ENCODE measurements at places on chromosomes 1 and 21.

DNA sequence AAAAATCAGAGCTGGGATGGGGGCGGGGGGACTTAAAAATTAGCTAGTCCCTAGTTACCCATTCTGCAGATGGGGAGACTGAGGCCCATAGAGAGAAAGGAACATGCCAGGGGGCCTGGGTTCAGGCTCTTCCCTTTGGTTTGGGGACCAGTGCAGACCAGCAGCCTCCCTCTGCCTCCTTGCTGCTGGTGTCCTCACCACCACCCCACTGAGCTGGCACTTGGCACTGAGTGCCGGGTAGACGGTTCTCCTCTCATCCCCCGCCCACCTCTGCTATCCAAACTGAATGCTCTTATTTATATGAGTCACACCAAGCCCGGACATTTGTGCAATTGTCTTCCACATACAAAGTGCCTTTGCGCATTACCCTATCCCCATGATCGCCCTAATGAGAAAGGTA is 39.2 kb downstream of the CAMK2N1 start:
- no peak for DNase-seq

GRCh38 chr1:43760745-43761317 is 53.5 kb downstream of the ST3GAL3 start:
- DNase-seq, result no peak

GRCh38 chr1:9316080-9316444 is 23.4 kb downstream of the SPSB1 start:
- DNase-seq, result no peak

- DNase-seq, result no peak
Observed at GRCh38 chr1:36257375-36257767, 33.1 kb downstream of the THRAP3 start.

DNA sequence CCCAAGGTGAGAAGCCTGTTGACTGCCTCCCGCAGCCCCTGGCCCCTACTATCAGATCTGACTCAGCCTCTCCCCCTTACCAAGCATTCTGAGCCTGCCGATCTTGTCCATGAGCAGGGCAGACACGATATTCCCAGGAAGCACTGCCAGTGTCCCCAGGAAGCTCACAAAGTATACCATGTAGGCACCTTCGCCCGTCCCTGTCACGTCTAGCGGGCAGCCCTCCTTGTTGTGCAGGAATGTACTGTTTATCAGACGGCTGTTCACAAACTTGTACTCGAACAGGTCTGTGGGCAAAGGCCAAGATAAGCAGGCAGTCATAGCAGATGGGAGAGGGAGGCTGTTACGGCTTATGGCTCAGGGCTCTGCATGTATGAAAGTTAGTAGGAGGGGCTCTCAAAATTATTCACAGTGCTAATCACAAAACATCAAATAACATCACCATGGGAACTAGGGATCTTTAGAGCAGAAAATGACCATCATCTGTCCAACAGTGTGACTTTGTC is 7.3 kb downstream of the BOLA1 start:
- no peak for DNase-seq

DNA sequence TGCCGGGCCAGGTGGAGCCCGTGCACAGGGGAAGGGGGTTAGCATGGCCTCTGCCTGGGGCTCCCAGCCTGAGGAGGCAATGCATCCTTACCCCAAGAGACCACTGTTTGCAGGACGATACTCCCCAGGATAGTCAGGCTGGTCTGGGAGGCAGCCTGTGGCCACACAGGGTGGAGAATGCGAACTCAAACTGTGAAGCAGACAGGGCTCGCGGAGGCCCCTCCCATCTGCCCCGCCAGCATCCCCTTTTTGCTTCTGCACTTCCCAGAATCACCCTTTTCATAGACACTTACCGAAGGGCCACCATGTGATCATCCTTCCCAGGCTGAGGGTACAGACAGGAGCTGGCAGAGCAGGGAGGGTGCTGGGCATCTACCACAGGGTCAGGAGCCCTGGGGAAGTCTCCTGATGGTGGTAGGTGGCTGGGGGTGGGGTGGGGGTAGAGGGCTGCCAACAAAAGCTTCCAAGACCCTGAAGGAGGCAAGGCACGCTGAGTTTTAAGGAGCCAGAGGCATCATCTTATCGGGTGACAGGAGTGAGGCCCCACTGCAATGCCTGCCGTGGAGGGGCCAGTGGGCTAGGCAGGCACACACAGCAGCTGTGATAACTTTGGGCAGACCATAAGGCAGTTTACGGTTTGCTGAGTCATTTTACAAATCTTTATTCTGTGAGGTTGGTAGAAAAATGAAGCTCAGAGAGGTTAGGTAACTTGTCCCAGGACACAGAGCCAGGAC is 31.3 kb upstream of the BTG2 start:
- no peak for DNase-seq

DNA sequence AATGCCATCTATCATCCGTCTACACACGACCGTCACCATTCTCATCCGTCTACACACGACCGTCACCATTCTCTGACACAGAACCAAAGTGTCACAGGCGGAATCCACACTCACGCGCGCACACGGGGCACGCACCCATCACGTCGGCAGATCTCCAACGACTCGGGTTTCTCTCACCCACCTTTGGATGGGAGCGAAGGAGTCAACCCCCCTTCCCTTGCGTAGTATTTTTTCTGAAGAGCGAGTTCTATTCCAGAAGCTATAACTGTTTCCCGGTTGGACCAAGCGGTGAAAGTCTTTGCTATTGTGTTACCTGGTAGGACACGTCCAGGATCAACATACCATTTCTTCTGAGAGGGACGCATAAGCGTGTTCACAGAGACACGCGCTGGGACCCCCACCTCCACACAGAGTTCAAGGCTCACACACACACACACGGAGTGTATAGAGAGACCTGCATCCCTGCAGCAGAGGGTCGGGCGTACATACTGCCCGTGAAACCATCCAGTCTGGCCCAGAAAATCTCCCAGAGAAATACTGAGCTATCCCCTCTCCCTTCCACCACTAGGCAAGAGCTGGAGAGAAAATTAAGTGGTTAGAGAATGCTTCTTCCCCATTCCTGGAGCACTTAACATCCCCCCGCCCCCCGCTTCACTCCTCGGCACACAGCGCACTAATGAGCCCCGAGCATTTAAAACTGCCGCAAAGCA is 741 bp downstream of the DUSP10 start:
- no peak for DNase-seq

- DNase-seq, result no peak
Observed at GRCh38 chr1:56135864-56136147, 443.6 kb downstream of the PLPP3 start.

DNA sequence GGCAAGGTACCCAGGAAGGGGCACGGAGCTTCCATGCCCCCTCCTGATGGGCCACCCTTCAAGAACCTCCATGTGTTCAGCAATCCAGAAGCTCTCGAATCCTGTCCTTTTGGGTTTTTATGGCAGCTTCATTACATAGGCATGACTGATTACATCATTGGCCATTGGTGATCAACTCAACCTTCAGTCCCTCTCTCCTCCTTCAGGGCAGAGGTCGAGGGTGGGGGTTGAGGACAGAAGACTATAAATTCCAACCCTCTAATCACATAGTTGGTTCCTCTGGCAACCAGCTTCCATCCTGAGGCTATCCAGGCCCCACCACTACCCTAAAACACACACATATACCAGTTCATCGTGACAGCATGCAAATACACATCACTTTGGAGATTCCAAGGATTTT is 135.7 kb downstream of the ZNF281 start:
- no peak for DNase-seq

DNA sequence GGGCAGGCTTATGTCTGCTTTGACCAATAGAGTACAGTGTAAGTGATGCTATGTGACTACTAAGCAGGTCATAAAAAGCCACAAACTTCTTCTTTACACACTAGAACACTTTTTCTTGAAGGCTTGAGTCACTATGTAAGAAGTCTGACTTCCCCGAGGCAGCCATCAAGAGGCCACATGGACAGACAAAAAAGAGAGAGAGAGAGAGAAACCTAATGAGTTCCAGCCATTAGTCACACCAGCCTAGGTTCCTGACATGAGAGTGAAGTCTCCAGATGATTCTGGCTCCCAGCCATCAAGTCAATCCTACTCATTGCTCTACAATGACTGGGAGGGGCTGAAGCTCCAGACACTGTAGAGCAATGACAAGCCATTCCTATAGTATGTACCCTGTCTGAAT is 101.4 kb downstream of the LHX9 start:
- DNase-seq, result no peak

DNA sequence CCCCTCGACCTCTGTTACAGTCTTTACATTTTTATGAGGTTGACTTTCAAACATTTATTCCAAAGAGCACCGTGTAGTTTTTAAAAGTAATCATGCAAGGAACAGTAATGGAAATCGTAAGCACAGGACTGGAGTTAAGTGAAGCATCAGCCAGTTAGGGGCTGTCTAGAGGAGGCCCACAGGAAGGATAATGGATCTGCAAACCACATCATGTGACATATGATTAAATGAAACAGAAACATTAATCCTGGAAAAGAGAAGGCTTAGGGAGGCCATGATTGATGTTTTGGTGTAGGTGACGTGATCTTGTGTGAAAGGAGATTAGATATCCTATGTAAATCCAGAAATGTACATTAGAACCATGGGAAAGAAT is 25.0 kb downstream of the RGS7 start:
- no peak for DNase-seq

DNA sequence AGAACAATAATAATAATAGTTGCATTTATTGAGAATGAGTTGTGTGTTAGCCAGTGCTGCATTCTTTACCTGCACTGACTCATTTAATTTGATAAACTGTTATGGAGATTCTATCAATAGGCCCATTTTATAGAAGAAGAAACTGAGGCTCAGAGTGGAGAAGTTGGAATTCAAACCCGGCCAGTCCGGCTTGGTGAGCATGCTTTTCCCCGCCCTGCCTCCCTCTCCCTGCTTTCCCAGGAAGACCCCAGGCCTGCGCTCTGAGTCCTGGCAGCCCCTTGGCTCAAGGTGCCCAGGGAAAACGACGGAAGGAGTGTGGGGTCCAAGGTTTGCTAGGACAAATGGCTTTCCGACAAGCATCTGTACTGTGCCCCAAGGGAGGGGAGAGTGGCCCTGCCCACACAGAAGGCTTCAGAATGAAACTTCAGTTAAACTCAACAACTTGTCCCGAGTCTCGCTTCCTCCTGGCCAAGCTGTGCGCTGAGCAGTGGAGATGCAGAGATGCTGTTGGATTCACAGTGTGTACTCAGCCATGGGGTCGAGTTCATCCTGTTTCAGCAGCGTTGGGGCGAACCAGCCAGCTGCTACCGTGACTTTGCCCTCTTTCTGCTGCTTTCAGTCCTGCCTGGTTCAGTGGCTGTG is 23.3 kb upstream of the PADI6 start:
- no peak for DNase-seq

DNA sequence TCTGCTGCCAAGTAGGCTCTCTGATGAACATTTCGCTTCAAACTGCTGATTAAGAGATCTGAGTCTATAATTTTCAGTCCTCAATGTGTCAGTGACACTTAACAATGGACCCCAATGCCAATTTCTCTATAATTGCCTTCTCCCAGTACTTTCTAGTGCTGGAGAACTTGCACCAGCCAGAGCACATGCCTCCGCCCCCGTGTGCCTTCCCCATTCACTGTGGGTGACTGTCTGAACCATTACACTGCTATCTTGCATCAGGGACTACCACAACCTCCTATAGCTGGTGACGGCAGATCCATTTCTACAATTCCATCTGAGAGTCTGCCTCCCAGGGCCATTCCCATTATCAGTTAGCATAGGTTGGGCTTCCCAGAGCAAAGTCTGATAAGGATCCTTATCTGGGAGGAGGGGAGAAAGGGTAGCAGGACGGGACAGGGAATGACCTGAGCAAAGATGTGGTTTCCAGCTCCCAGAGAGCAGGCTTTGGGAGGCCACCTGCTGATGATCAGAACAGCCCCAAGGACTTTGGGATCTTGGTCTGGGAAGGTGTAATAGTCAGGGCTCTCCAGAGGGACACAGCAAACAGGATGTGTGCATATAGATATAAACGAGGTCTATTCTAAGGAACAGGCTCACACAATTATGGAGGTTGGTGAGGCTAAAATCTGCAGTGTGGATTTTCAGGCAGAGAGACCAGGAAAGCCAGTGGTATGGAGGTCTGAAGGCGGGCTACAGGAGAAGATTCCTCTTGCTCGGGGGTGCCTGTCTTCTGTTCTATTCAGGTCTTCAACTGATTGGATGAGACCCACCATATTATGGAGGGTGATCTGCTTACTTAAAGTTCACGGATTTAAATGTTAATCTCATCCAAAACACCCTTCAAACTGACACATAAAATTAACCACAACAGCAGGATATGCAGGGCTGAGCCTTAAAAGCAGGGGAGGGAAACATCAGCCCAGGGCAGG is 238.2 kb downstream of the PTPRU start:
- DNase-seq, result no peak

- DNase-seq, result no peak
Observed at GRCh38 chr1:234476172-234476571, 2.8 kb downstream of the TARBP1 start.

- no peak for DNase-seq
Observed at GRCh38 chr1:204127597-204128242, 24.1 kb downstream of the ETNK2 start.

DNA sequence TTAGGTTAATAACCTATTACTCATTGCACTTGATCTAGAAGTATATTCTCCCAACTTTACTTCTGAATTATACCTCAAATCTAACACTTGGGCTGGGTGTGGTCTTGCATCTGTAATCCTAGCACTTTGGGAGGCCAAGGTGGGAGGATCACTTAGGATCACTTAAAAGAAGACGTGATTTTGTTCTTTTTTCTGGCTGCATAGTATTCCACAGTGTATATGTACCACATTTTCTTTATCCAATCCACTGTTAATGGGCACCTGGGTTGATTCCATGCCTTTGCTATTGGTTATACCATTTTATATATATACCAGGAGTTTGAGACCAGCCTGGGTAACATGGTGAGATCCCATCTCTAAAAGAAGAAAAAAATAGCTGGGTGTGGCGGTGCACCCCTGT is 48.5 kb upstream of the TSNAX start:
- DNase-seq, result no peak

- no peak for DNase-seq
Observed at GRCh38 chr1:199064971-199065370, 426.1 kb downstream of the PTPRC start.

- no peak for DNase-seq
Observed at GRCh38 chr1:162107911-162108310, 38.4 kb downstream of the NOS1AP start.

- no peak for DNase-seq
Observed at GRCh38 chr1:219582296-219582695, 30.6 kb downstream of the ZC3H11B start.

DNA sequence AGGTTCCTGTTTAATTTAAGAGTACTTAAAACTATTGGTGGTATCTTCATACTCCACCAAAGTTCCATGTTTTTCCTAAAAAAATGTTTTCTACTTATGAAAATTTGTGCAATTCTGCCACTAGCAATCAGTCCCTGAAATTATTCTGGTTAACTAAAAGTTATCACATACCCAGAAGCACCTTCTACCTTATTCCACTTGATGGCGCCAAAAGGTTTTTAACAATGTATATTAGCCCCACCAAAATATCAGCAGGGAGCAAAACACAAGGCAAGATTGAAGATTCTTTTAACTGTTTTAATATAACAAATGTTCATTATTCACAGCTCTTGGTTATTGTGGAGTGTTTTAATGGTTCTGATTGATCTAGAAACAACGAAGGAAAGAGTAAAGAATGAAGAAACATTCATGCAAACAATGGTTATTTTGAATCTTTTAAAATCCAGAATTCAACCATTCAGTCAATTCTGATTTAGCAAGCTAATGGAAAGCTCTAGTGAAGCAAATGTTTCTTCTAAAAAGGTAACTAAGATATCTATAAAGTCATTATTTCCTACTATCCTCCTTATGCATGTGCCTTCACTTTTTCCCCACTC is 67.2 kb downstream of the TTLL7 start:
- DNase-seq, result no peak

Measured in esophagus squamous epithelium (tissue), 5 donors.